LNCaP clone FGC (cell line): ENCODE measurements at places on chromosomes 2 and 18.

DNA sequence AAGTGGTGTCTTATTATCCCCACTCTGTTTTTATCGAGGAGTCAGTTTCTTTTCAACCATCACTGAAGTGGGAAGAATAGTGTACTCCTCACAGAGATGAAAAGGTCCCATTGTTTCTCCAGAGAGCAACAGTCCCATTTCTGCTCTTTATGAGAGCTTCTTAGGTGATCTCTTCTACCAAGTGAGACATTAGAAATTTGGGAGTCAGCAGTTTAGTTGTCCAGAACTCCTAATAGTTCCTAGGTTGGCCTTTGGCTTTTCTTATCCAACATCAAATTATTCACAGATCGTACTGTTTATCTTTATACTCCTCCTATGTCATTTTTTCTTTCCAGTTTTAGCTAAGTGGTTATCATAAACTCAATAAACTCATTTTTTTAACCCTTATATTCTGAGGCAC, 213.1 kb downstream of the BABAM2 start:
- DNase-seq: no peak

GRCh38 chr18:44342946-44343345, 337.7 kb upstream of the SETBP1 start:
- peak; percentile 77 for DNase-seq

GRCh38 chr2:14297340-14297739, 335.2 kb upstream of the LRATD1 start:
- peak; percentile 21 for DNase-seq

GRCh38 chr2:106334802-106335201, 133.4 kb downstream of the RGPD3 start:
- DNase-seq: no peak

DNA sequence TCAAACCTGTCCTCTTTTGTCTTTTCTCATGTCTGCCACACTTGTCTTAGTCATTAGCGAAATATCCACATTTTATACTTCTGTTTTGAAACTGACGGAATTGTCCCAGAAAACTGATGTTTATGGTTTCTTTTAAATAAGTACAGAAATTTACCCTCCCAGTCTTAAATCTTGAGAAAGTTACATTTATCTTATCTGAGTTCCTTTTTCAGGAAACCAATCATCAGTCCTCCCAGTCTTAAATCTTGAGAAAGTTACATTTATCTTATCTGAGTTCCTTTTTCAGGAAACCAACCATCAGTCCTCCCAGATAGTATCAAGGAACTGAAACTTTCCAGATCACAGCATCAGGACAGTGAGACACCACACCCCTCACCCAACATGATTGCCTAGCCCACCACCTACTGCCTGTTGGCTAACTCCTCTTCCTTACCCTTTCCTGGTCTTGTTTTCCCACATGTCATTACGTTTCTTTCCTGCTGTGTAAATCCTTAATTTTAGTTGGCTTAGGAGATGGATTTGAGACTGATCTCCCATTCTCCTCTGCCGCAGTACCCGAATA, 247.7 kb downstream of the PTPRM start:
- DNase-seq: no peak

- DNase-seq: no peak
These were observed 98.7 kb upstream of the FAM136A start for GRCh38 chr2:70400539-70400938.

GRCh38 chr2:166057370-166058164, 70.3 kb downstream of the SCN1A start:
- peak; percentile 37 for DNase-seq

DNA sequence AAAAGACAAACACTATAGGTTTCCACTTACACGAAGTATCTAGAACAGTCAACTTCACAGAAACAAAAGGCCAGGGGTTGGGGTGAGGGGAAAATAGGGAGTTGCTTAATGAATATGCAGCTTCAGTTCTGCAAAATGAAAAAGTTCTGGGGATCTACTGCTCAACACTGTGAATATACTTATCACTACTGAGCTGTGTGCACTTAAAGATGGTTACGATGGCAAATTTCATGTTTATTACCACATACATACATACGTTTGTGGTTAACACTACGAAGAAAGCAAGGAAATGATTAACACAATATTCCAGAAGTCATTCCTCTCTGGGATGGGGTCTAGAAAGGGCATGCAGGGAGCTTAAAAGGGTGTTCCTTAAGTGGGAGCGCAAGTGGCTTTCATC, 19.3 kb downstream of the MBOAT2 start:
- DNase-seq: no peak

DNA sequence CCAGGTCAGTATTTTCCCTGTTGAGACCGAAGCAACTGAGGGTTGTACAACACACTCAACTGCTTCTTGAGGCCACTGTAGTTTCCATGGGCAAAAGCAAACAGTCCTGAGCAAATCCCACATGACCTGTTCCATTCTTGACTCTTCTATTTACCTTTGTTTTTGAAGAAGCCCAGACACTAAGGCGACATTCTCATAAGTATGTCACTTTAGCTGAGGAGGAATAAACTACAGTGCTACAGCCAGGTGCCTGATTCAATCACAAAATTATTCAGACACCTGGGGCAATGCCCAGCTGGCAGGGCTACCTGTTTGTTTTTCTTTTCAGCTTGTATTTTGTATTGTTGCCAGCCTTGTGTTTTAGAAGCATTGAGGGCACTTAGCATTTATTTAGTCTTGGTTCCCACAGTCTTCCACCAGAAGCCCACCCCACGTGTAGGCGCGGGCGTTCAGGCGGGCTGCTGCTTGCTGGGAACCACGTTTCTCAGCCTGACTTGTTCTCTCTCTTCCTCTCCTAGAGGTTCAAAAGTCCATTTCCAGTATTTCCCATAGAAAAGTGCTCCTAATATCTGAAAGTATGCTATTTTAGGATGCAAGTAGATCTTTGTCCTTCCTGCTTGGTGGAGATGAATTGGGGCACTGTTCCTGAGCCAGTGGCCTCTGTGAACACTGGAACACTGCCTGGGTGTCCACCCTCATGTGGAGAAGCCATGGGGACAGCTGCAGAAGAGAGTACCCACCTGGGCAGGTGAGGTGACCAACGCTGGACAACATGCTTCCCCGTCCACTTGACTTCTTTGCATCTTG, 99.0 kb upstream of the COPS8 start:
- peak; percentile 82 for DNase-seq

DNA sequence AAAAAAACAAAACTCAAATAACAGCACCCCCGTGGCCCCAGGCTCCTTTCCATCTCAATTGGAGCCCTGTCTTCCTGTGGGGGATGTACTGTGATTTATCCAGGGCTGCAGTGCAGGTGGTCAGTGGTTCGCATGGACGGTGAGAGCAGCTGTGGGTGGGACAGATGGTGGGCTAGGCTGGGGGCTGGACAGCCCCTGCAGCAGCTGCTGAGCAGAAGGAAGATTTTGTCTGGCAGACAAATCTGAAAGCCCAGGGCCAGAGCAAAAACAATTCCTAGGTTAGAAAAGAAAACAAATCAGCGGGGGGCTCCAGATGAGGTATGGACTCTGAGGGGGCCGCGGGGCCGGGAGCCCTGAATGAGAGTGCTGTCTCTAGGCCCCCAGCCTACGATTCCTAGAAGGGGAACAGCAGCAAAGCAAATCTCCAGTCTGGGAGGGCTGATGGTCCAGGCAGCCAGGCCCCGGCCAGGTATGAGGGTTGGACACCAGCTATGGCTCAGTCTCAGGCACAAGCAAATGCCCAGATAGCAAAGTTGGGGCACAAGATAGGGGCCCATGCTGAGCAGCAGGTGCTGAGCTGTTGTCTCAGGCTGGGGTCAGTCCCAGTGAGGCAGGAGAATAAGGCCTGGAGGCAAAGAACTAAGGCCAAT, 45.4 kb downstream of the SOWAHC start:
- DNase-seq: no peak

- DNase-seq: no peak
These were observed 174.6 kb upstream of the TPO start for GRCh38 chr2:1238598-1239138.

- no peak for DNase-seq
These were observed 35.7 kb downstream of the FEZ2 start for GRCh38 chr2:36562240-36562639.

GRCh38 chr2:239033801-239034560, 186.1 kb downstream of the TWIST2 start:
- no peak for DNase-seq

DNA sequence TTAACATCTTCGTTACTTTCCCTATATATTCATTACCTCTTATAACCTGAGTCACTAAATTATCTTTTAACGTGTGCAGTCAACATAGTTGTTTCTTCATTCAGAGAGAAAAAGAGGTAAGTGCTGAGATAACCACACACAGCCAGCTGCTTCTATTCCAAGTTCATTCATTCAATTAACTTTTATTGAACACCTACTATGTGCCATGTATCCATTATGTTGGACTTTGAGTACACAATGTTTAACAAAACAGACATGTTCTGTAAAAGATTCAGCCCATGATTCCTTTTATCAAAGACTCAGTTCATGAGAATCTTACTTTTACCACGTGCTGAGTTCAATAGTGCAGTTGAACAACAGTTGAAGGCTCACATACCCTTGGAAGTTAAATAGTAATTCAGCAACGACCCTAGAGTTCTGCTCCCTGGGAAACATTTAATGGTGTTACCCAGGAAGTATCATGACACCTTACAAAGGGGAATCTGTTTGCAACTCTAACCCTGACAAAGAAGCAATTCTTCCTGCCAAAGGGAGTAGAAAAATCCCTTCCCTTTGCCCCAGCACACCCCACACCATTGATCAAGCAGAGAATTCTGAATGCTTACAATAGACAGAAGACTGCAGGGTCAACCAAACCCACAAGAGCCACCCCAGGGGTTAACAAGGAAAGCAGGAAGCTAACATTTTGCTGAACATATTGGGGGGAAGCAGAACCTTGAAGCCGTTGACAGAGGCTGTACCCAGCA, 595.8 kb downstream of the STK39 start:
- DNase-seq: no peak

DNA sequence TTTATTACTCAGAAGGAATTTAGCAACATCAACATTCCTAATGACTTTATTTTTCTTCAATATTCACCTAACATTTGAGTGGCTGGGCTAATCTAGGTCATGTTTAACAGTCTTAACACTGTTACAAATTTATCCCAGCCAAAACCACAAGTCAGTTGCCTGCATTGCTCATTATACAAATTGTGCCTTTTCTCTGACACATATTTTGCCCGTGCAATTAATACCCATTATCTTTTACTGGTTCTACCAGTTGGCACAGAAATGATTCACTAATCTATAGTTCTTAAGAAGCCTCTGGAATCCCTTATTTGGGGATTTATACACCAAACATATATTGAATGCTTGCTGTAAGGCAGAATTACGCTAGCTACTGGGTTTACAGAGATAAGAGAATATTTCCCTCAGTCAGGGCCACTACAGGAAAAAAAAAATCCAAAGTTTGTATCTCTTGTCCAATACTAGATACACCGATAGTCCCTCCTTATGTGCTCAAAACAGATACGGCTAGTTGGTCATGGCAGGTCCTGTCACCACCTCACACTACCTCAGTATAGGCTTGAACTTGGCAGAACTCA, 46.3 kb downstream of the ZCCHC2 start:
- DNase-seq: no peak

GRCh38 chr2:170354855-170355780, 177.2 kb downstream of the MYO3B start:
- DNase-seq: no peak

DNA sequence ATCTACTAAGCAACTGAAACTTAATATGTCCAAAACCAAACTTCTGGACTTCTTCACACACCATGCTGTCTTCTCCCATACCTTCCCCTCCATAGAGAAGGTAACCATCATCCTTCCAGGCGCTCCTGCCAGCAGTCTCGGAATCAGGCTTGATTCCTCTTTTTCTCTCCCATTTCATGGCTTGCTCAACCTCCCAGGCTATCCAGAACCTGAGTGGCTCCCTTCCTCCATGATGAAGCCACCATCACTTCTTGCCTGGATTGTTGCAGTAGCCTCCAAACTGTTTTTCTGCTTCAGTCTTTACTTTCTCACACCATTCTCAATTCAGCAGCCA, 40.1 kb upstream of the NDUFV2 start:
- no peak for DNase-seq

DNA sequence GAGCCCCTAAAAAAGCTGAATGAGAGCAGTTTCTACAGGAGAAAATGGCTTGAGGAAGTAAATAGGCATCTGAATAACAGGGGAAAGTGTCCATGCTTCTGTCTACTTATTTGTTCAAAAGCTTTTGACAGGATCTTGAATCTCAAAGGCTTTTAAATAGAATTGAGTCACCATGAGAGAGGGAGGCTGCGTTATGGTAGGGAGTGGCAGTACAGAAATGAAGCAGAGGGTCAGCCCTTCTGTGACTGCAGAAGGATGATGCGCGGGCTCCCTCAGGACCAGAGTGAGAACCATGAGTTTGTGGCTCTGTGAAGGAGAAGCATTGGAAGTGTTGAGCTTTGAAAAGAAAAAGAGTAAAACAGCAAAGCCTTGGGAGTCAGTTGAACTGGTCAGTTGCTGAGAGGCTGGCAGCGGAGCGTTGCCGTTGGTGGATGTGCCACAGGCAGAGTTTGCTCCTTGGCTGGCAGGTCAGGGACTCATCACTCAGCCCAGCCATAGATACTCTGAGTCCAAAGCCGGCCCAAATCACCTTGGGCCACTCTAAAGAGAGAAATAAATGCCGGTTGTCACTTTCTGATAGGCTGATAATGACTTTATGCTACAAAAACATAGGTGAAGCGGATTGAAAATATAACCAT, 17.4 kb downstream of the COPS7B start:
- no peak for DNase-seq

- DNase-seq: no peak
These were observed 34.8 kb upstream of the IL1R1 start for GRCh38 chr2:102107741-102108070.

- no peak for DNase-seq
These were observed 54.9 kb upstream of the MYO3B start for GRCh38 chr2:170122883-170123547.

- DNase-seq: no peak
These were observed 2.8 kb downstream of the IRS1 start for GRCh38 chr2:226796840-226797288.

DNA sequence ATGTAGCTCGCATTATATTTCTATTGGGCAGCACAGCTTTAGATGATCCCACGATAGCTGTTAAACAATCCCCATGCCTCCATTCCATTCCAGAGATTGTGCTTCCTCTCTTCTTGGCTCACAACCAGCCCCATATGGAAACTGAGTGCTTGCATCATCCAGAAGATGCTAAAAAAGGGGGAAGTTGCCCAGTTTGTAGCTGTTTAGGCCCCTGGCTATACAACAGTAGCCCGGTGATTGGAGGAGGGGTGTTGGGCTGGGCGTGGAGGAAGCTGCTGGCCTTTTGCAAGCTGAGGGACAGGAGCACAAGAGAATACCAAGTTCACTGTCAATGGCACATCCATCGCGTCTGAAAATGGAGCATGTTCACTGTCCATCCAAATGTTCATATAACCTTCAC, 360.2 kb downstream of the ALK start:
- no peak for DNase-seq

GRCh38 chr2:73938718-73939352, 12.2 kb downstream of the DGUOK start:
- DNase-seq: no peak
